Renal pelvis (tissue), 12 donors: ENCODE measurements at places on chromosomes 12 and 14.
A peak's percentile ranks its signal among the peaks of the same experiment; 100 is the strongest.

DNA sequence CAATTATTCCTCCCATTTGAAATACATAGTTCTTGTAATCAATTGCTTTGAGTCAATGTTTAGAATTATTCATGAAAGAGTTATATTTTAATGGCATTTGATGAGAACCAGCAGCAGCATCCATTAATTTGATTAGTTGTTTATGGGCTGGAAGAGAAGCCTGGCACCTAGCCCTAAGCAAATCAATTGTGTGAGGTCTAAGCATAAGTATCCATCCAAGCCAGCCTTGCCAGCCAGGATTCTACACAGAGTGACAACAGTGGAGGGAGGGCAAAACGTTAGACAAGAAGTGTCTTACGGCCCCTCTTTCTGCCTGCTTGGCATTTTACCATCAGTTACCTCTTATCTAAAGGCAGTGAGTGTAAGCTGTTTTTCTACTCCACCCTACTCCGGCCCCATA, 478.5 kb downstream of the NELL2 start:
- DNase-seq: no peak

GRCh38 chr14:39426605-39427004, 5.6 kb downstream of the FBXO33 start:
- DNase-seq: peak; percentile 19

GRCh38 chr14:52481864-52482263, 70.4 kb downstream of the TXNDC16 start:
- DNase-seq: no peak

GRCh38 chr14:90674716-90675115, 141.5 kb downstream of the TTC7B start:
- DNase-seq: no peak

- no peak for DNase-seq
Observed at GRCh38 chr12:104998423-104999346, 12.6 kb downstream of the NOPCHAP1 start.

- no peak for DNase-seq
Observed at GRCh38 chr12:92271341-92271740, 125.7 kb upstream of the BTG1 start.

DNA sequence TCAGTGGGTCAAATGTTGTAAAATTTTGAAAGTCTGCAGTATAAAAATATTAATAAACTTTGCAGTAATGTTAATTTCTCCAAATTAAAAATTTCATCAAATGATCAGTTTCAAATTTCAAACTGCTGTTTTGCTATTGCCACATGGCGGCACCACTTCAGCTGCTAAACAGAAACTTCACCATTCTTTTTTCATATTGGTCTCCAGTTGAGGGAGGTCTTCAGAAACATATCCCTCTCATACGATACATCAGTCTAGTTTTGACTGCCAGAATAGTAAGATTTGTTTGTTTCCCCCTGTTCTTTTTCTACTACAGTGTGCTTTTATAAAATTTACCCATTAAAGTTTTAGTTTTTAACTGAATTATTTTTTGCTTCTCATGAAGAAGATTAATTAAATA, 4.2 kb upstream of the TRHDE start:
- DNase-seq: no peak

DNA sequence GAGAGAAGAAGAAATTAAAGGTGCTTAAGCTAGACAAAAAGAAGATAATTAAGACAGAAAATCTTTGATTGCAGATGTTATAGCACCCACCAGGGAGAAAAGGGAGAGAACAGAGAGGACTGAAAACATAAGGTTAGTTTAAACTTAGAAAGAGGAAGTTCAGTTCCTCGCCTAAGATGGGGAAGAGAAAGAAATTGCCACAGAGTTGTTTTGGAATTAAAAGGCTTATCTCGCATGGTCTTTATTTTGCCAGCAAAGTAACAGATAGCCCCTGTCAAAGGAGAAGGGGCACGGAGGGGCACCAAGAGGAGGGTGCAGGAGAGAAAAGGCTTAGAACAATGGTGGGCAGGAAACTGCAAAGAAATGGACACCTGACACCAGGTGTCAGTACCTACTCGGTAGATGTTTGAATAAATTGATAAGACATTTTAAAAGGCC, 17.8 kb upstream of the OXA1L start:
- no peak for DNase-seq

- DNase-seq: no peak
Observed at GRCh38 chr14:55599250-55599879, 19.4 kb downstream of the KTN1 start.

- DNase-seq: no peak
Observed at GRCh38 chr14:74476607-74477006, 16.5 kb downstream of the NPC2 start.

DNA sequence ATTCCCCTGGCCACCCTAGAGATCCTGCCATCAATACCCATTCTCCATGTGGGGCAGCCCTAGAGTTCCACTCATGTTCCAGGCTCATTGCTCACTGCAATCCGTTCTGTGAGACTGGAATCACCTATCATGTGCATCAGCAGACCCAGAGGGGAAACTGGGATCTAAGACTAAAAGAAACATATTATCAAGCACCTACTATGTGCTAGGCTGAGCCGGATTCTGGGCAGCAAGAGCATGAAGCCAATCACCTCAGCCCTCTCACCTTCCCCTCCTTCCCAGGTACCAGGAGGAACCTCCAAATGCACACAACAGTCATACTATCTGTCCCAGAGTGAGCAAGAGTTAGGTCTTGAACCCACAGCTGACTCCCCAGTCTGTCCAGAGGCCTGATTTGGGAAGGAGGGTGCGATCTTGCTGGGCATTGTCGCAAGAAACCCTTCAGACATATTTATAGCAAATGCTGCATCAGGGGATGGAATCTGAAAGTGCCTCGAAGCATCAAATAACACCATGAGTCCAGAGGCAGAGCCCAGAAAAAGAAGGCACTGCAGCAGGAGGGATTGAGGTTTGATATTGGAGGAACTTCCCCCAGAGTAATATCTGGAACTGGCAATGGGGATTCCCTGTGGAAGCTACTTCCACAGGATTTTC, 6.7 kb upstream of the CACNB3 start:
- DNase-seq: no peak

DNA sequence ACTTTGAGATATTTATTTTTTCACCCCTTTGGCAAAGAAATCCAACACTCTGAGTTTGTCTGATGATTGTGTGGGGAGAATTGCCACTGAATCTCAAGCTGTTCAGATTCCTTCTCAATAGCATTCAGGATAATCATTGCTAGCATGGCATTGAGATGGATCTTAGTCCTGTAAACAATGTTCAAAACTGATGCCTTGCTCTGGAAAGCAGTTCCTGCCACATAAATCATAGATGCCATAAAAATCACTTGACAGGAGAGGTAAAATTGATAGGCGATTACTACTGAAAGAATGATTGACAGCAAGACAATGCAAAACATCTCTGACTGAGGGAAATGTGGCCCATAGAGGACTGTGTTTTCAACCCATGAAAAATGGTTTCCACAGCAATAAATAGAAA, 915.6 kb downstream of the TRHDE start:
- DNase-seq: no peak

GRCh38 chr14:58077621-58078020, 74.4 kb downstream of the ARMH4 start:
- no peak for DNase-seq

DNA sequence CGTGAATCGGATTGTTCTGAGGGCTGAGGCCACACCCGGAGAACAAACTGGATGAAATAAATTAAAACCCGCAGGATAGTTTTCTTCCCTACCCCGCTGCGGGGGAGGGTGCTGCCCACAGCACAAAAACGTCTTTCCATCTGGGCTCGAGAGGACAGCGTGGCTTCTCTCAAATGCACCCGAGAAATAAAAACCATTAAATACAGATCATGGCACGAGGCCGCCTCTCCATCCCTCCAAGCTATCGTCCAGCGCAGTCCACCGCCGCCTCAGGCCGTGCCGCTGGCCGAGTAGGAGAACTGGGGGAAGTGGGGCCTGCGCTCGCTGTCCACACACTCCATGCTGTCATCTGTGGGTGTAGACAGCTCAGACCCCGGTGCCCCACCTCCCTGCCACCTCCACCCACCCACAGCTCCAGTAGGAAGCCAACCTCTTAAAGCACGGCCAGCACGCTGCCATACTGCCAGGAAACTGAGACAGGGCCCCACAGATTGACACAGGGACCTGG, 17.2 kb downstream of the SIVA1 start:
- no peak for DNase-seq

DNA sequence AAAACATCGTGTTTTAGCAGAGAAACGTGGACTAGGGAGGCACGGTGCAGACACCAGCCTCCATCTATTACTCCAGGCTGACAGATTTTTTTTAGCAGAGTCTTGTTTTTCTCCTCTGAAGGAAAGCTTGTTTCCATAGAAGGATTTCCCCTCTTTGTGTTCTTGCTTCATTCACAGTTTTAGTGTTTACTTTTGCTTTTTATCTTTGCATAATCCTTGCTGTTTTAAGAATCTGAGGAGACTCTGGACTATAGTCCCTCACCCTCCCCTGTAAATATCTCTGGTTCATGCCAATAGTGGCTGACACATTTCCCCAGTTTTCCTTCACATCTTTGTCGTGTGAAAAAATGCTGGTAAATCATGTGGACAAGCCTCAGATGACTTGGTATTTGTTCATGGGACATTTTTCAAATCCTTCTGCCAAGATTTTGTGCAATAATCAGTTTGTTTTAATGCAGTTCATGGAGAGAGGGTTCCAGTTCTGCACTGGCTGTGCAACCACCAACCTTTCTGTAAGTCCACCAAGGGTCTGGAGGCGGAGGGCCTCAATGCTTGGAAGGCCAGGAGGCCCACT, 39.9 kb upstream of the TMCC3 start:
- no peak for DNase-seq

- no peak for DNase-seq
Observed at GRCh38 chr14:103656031-103656755, 27.2 kb downstream of the KLC1 start.

DNA sequence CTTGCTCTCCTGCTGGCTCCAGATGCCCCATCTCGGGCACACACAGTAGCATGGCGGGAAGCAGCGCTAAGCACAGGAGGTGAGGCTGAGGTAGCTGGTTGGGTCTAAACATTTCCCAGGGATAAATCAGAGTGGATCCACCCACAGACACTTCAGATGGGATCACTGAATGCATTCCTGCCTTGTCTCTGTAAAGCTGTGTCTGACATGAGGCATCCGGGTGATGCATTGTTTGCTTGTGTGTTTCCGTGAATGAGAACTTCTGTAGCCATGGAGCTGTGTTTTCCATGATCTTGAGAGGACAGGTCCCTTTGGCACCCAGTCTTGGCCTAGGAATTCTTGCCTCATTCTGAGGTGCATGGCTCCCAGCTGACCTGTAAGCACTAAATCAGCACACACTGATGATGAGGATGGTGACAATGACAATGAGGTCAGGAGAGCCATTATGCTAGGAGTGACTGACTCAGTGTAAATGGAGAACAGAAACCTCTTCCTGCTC, 6.7 kb upstream of the KRT75 start:
- no peak for DNase-seq

DNA sequence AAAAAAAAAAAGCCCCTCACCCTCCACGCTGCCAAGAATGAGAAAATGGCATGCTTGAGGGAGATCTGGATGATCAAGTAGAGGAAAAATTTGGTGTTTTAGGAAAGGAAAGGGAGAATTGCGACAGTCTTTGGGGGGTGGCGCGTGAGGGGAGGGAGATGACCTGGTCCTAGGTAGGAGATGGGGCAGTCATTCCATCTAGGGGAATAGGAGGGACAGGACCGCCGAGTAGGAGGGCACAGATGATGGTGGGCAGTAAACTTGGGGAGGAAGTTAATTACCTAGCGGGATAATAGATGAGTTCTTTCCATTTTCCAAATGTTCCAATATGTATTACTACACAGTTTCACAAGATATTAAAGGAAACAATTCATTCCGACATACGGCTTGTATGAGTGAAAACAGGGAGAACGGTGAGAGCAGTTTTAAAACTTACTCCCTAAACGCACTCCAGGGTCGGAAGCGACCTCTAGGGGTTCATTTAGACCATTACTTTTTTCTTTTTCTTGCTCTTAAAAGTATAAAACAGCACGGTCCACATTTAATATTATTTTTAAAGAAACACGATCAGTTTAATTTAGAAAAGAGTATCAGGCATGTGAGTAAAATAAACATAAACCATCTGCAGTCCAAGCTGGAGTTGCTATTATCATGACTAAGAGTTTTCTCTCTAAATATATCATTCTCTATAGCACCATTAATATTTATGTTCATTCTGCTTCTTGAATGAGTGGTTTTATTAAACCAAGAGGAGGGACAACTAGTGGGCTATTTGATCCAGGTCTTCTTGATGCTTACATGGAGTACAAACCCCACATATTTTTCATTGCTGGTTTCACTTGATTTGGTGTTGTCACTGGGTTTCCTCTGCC, 3.0 kb upstream of the FNTB start:
- DNase-seq: peak; percentile 59

- no peak for DNase-seq
Observed at GRCh38 chr12:95266254-95266653, 48.6 kb downstream of the VEZT start.

GRCh38 chr12:23556661-23557060, 392.8 kb downstream of the SOX5 start:
- no peak for DNase-seq

DNA sequence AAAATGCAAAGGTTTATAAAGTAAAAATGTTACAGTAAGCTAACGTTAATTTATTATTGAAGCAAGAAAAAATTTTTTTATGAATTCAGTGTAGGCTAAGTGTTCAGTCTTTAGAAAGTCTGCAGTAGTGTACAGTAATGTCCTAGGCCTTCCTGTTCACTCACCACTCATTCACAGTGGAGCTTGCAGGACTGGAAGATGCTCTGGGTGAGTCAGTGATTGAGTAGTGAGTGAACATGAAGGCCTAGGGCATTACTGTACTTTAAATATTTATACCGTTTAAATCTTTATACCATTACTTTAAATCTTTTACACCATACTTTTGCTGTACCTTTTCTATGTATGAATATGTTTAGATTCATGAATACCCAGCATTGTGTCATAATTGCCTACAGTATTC, 120.3 kb upstream of the SLC38A4 start:
- DNase-seq: no peak

DNA sequence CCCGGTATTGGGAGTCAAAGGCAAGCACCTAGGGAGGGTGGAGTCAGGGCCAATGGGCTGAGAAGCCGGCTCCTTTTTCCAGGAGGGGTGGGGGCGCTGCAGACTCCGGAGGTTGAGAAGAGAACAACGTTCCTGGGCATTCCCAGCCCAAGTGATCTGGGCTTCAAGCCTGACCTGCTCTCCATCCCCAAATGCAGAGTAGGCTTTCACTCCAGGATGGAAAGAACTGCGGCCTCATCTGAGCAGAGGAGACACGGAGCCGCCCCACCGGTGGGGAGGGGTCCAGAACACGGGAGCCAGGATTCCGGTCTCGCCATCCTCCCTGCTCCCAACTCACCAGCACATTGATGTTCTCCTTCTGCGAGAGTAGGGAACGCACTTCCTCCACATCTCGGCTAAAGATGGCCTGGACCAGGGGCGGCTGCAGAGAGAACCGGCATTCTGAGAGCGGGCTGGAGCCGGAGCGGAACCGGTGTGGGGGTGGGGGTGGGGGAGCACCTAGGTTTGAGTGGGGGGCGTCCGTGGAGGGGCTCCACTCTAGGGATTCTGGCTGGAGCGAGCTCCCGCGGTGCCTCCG, 605 bp downstream of the ANKRD52 start:
- no peak for DNase-seq

GRCh38 chr12:54220092-54220557, 31.3 kb upstream of the SMUG1 start:
- peak; percentile 88 for DNase-seq

GRCh38 chr14:80678436-80678835, 263.1 kb downstream of the CEP128 start:
- no peak for DNase-seq

GRCh38 chr14:103231376-103232019, 102.5 kb upstream of the EIF5 start:
- DNase-seq: no peak

- DNase-seq: no peak
Observed at GRCh38 chr12:47736877-47737676, 11.8 kb upstream of the ENDOU start.
